ENCODE measurements at places on chromosomes 2 and 18.

DNA sequence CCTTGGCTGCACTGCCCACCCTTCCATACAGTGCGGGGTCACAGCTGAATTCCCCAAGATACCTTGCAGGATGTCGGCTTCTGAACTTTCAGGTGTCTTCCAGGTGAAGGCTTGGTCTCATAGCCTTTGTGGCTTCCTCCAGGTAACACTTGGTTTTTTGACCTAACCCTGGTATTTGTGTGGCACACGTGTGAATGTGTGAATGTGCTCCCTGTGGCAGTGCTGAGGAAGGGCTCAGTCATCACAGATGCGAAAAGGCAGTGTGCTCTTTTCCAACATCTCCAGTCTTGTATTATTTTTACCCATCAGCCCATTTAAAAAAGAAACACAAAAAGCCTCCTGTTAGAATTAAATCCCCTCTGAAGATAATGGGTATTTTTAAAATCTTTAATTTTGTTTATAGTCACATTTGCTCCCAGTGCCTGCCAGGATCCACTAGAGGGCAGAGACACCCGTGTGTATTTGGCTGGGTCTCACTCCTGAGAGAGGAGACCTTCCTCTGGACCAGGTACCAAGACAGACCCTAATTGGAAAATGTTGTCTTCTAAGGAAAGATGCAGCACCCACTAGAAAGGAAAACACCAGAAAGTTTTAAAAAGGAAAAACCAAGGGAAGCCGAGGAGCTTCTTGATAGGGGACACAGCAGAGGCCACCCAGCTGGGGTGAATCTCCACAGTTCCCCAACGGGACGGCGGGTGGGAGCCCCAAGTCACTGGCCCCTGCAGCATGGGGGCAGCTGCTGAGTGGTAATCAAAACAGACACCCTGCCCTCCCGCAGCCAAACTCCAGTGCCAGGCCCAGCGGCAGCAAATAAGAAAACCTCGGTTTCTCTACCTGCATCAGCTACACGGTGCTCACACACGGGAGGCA is 27.7 kb downstream of the FAM110C start:
- DNase-seq: no peak

DNA sequence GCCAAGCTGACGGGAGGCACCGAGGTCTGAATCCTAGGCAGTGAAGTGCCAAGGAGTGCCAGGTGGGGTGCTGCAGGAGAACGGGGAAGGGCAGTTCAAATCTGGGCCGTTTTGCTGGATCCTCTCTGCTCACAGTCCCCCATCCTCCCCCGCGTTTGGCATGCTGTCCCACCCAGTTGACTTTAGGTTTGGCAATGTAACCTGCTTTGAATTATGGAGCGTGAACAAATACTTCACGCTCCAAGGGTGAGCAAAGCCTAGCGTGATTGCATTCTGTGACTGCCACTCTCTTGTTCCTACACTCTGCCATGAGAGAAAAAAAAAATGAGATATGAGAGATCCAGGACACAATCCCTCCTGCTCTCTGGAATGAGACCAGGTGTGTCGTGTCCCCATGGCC is 381.9 kb downstream of the ZNF516 start:
- no peak for DNase-seq

DNA sequence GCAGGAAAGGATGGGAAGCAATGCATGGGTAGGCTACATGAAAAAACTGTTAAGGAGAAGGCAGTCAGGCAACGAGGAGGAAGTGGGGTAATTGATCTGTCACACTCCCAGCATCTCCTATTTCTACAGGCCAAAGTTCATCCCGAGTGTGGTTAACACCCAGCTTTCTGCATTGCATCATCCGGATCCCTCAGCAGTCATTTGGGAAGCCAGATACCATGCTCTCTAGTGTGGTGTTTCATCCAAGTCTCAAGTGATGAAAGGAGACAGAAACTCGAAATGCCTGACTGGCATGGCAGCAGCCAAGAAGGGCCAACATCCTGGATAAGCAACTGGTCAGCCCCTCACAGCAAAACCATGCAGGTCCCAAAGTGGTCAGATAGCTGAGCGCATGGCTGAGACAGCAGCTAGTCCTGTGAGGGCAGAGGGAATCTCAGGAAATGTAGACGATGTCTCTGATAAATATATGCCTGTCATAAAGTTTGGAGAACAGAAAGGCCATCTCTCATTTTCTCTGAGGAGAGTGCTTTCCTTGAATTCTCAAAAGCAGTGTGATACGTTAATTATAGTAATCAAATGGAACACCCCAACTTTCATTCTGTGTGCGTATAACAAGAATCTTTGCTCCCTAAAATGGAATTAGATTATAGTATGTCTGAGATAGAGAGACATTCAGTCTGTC is 24.8 kb upstream of the HNRNPA3 start:
- peak; percentile 40 for DNase-seq

GRCh38 chr2:96697476-96697875 is 42.4 kb downstream of the LMAN2L start:
- no peak for DNase-seq

- peak; percentile 34 for DNase-seq
Measured at GRCh38 chr2:206562375-206562774, 79.9 kb upstream of the FAM237A start.

GRCh38 chr18:68734308-68734707 is 19.4 kb upstream of the TMX3 start:
- DNase-seq: peak; percentile 43

DNA sequence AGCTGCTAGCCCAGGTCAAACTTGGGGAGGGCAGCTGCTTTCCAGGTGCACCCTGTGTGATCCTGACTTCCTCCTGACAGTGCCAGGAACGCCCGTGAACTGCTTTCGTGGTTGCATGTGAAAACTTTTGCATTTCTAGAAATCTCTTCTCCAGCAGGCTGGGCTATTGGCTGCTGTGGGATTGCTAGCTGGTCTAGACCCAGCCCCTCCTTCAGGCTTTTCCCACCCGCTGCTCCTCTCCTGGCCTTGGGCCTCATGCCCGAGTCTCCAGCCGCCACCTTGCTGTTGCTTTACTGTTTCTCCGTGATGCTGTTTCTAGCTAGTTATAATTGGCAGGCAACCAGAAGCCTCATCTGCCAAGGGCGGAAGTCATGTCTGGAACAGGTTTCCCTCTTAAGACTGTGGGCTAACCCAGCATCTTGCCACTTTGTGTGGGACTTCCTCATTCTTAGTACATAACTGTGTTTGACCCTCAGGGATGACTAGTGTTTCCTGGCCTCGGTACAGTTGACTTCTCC is 27.0 kb upstream of the MGAT4A start:
- peak; percentile 96 for DNase-seq

- DNase-seq: no peak
Measured at GRCh38 chr2:74304332-74305148, 38.7 kb downstream of the SLC4A5 start.

DNA sequence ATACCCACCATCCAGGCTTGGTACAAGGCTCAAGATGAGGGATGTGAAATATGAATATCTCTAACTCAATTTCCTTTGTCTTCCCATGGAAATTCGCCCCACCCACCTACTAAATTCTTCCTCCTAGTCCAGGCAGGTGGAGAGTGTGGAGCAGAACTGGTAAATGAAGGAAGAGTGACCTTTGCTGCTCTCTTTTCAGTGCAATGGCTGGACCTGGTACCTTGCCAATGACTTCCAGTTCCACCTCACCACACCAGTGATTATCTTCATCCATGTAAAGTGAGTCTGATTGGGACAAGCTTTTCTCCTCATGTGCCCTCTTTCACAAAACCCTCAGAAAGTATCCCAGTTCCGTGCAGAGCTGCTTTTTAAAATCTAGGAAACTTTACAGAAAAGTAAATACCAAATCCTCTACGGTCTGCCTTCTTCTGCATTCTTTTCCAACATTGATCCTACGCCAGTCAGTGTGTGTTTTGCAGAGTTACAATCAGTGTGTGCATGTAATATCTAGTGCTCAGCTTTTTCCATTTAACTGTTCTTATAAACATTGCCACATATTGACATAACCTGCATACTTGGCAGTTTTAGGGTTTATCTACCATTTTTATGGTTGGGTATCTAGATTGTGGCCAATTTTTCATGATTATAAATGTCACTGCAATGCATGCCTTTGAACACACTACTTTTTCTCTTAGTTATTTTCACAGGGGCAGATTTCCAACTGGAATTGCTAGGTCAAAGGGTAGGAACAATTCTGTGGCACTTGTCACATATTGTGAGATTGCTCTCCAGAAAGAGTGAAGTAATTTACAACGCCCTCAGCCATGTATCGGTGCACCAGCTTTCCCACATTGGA is 86.5 kb upstream of the SEC11C start:
- DNase-seq: peak; percentile 67

DNA sequence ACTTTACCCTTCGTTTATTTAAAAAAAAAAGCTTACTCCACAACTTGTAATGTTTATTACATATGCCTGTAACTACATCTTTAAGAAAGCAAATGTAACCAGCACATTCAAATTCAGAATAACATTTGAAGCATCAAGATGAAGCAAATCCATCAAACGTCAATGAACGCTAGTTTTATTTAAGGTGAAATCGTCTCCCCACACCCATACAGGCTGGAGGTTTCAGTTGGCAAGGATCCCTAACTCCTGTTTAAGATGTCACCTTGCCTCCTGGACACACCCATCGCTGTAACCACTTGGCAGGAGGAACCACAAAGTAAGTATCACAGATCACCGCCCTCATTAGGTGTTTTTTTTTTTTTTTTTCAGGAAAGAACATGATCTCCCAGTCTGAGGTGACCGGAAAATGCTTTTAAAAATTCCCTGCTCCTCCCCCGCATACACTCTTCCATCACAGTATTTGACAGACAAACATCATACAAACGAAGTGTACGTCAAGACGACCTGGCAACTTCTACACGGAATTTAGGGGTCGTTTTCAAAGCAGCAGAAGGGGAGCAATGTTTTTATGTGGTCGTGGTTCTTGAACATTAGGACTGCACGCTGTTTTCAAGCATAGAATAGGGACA is 19.7 kb upstream of the STPG4 start:
- peak; percentile 68 for DNase-seq

DNA sequence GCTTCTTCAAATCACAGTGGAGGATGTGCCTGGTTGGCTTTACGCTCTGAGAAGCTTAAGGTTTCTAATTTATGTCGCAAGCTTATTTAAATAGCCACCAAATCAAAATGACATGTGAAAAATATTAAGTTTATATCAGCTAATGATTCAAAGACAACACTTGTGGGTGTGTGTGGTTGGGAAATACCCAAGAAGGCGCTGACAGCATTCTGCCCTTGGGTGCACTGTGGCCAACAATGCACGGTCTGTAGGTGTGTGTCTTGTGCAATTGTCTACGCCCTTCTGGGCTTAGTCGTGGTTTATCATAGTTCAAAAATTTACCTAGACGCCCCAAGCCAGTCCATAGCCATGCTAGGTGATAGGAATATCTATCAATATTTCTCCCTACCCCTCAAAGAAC is 60.9 kb downstream of the KCTD1 start:
- peak; percentile 60 for DNase-seq

DNA sequence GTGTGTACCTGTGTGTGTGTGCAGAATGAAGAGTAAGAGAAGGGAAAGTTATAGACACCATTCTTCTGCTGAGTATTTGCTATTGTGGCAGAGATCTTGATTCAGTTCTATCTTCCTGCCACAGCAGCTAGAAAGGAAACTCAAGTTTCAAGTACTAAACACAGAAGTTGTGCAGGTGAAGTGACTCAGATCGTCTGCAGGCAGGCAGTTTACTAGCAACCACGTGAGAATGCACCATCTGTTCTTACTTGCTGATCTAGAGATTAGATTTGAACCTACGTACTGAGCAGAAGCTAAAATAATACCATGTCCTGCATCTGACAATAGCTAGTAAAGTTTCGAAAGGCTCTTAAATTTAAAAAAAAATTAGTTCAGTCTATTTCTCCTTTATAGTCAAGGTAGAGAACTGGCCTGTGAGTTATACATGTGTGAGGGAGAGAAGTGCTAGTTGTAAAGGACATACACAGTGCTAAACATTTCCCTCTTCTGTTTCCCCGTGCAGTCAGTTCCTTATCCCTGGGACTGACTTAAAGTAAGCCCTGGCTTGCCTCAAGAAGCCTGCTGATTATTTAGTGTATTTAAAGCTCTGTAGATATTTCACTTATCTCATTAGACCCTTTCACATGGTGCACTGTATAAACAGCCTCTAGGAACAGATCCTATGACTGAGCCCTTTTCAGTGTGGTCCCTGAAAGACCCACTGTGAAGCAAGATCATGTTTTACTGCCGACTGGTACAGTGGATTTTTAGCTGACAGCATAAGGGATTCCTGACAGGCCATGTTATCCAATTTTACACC is 45.0 kb downstream of the SLC38A11 start:
- peak; percentile 82 for DNase-seq

DNA sequence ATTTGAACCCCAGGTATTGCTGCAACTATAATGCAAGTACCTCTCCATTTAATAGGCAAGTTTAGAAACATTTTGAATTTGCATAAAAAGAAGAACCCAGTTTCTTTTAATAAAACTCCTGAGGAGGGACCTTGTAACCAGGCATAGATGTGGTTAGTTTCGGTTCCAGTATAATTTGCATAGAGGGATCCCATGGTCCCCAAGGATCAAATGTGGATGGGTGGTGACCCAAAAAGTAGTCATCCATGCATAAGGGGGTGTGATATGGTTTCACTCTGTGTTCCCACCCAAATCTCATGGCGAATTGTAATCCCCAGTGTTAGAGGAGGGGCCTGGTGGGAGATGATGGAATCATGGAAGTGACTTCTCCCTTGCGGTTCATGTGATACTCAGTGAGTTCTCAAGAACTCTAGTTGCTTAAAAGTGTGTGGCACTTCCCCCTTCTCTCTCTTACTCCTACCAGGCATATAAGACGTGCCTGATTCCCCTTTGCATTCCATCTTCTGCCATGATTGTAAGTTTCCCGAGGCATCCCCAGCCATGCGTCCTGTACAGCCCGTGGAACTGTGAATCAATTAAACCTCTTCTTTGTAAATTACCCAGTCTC is 40.2 kb upstream of the SKA1 start:
- no peak for DNase-seq

DNA sequence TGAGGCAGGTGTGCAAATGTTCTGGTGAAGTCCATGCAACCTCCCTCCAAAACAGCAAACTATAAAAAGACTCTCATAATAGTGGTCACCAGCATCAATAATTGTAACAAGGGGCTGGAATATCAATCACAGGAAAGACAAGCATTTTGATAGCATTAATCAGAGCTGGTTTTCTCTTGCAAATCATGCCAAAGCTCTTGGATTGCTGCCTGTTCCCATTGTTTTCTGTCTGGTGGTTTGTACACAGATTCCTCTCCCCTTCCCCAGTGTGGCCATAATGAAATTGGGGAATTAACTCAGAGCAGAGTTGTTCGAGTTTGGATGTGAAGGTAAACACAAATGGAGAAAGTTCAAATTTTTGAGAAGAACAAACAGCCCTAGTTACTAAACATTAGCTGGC is 134.2 kb downstream of the CDCA7 start:
- DNase-seq: no peak

- no peak for DNase-seq
Measured at GRCh38 chr2:69116438-69116837, 103.5 kb downstream of the ANTXR1 start.

- DNase-seq: peak; percentile 20
Measured at GRCh38 chr2:162153608-162154224, 1.7 kb upstream of the GCG start.

GRCh38 chr2:60549238-60549927 is 4.1 kb downstream of the BCL11A start:
- no peak for DNase-seq

- peak; percentile 69 for DNase-seq
Measured at GRCh38 chr2:46335391-46336282, 38.4 kb downstream of the EPAS1 start.

GRCh38 chr2:72673279-72673678 is 152.6 kb downstream of the EXOC6B start:
- DNase-seq: no peak
